AG10803 (cell line): ENCODE measurements at places on chromosomes 6 and 20.

GRCh38 chr6:18099511-18099910 is 23.0 kb downstream of the NHLRC1 start:
- no peak for DNase-seq

- no peak for DNase-seq
Measured at GRCh38 chr6:32809171-32809570, 7.6 kb downstream of the HLA-DOB start.

GRCh38 chr6:139545206-139546105 is 171.0 kb upstream of the CITED2 start:
- peak; percentile 57 for DNase-seq

GRCh38 chr20:44151621-44152416 is 35.2 kb downstream of the JPH2 start:
- DNase-seq: no peak

GRCh38 chr6:7542874-7543624 is 1.6 kb downstream of the DSP start:
- peak; percentile 78 for DNase-seq

DNA sequence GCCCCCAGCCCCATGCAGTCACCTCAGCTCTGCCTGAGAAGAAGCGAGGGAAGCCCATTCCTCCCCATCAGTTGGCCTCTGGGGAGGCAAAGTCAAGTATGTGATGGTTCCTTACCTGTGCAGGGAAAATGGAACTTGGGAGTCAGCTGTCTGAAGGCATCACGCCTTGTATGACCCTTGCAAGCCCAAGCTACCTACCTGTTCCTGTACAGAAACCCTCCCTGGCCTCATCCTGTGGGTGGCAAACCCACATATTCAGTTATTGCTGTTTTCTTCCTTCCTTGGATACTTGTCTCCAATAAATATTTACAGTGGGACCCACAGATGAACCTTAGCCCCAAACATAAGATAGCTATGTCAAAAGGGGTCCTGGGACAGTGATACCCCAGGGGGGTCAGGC is 92.2 kb upstream of the MLN start:
- no peak for DNase-seq

DNA sequence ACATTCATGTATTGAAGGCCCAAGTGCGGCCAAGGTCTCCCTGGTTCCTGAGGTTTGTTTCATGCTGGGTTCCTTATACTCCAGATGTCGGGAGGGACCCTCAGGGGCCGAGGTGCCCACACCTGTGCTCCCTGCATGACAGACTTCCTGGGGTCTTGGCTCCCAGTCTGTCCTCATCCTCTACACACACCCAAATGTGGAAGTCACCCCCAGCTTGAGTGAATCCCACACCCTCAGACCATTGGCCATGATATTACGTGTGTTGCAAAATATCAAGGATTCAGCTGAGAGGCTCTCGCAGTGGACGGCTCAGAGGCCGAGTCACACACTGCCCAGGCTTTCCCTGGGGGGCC is 82.2 kb upstream of the DUSP22 start:
- DNase-seq: no peak

DNA sequence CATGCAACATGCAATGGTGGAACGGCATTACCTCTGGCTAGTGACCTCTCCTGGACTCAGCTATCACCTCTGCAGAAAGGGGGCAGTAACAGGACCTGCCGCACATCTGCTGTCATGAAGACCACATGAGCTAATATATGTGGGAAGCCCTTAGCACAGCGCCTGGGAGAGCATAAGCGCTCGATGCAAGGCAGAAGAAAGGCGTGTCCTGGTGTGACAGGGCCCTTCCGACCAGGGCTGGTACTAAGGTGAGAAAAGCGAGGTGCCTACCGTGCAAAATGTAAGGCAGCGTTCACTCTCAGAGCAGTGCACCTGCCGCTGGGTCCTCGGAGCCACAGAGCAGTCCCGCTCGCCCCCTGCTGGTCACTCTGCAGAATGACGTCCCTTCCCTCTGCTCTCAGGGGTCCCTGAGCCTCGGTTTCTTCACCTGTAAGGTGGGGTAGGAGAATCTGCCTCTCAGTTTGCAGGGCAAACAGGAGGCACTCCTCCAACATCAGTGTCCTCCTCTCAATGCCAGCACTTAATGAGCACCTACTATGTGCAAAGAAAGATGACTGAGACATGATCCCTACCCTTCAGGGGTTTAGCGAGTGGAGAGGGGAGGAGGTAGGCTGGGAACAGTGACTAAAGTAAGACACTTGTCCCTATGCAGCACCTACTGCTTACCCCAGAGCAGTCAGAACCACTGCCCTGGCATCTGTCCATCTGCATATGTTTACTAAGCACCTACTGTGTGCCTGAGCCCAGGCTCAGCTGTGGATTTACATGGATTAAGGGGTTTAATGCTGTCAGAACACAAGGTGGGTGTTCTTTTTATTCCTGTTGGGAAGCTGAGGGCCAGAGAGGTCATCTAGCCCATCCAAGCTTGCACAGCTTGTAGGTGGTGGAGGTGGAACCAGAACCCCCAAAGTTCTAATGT is 41.1 kb upstream of the PTGIS start:
- no peak for DNase-seq

GRCh38 chr6:25254671-25255070 is 24.5 kb upstream of the CARMIL1 start:
- peak; percentile 58 for DNase-seq

GRCh38 chr20:63472862-63473390 is 471 bp upstream of the KCNQ2 start:
- DNase-seq: no peak

- no peak for DNase-seq
Measured at GRCh38 chr20:20241976-20242375, 125.9 kb upstream of the INSM1 start.

- no peak for DNase-seq
Measured at GRCh38 chr6:113735491-113735890, 121.7 kb upstream of the MARCKS start.

GRCh38 chr6:19999319-20000191 is 162.4 kb downstream of the ID4 start:
- no peak for DNase-seq

DNA sequence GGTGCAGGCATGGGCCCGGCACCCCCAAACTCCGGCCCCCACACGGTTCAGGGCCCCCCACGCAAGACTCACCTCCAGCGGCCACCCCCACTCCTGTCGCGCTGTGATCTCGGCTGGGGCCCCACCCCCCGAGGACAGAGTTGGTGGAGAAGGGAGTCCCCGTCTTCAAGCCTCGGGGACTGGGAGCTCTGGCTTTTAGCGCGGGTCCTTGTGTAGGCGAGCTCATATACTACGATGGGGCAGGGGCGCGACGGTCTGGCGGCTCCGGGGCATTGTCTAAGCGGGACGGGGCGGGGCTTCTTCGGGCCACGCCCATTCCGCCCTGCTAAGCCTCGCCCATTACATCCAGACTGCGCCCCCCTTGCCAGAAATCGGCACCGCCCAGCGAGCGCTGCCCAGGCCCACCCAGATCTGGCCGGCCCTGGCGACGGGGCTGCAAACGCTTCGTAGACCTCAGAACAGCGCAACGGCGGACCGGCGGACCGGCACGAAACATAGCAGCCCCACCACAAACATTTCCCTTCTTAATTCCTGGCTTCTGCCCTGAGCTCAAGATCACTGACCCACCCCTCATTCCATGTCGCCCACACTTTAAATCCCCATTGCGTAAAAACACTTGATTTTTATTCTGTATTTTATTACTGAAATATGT is 1.0 kb upstream of the DDAH2 start:
- peak; percentile 89 for DNase-seq

- no peak for DNase-seq
Measured at GRCh38 chr6:15709651-15710269, 46.9 kb upstream of the DTNBP1 start.

DNA sequence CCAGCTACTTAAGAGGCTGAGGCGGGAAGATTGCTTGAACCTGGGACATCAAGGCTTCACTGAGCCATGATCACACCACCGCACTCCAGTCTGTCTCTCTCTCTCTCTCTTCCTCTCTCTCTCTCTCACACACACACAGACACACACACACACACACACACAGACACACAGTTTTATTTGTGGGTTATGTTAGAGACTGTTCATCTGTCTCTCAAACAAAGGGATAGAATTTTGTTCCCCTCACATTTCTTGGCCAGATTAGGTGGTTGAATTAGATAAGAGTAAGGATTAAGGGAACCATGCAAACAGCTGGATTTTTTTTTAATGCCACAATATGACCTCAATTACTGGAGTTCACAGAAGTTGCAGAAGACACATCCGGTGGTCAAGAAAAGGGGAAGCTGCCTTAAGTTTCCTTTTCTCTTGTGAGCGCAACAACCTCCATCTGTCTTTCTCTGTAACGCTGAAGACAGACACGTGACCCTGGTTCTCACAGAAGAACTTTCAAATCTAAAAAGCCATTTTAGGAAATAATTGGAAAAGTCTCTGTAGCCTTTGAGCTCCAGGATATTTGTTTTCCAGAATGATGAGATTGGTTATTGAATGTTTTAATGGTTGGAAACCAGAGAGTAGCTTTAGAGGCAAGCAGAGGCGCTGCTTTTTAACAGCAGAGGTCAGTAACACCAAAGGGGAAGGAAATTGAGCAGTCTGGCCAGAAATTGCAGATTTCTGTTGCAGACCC is 32.9 kb upstream of the LGSN start:
- DNase-seq: peak; percentile 17

- DNase-seq: peak; percentile 68
Measured at GRCh38 chr6:149925974-149926777, 3.3 kb upstream of the RAET1G start.

DNA sequence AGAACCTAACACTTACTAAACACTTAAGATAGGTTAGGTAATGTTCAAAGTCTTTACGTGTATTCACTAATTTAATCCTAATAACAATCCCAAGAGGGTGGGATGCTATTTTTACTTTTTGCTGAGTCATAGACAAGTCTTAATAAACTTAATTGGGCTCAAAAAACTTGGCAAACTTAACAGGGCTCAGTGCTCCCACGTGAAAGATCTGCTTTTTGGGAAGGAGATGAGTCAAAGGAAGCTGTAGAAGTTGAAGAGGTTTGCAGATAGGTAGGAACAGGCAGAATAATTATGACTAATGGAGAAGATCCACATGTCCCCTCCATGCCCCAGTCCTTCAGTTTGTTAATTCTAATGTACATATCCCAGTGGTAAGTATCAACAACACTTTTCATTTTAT is 44.5 kb upstream of the STMND1 start:
- DNase-seq: peak; percentile 21

- DNase-seq: peak; percentile 82
Measured at GRCh38 chr6:44265007-44265721, at the start of gene NFKBIE. Gene NFKBIE (minus strand): TSS chr6:44265551. CDS start chr6:44265346, 205 bp downstream.

DNA sequence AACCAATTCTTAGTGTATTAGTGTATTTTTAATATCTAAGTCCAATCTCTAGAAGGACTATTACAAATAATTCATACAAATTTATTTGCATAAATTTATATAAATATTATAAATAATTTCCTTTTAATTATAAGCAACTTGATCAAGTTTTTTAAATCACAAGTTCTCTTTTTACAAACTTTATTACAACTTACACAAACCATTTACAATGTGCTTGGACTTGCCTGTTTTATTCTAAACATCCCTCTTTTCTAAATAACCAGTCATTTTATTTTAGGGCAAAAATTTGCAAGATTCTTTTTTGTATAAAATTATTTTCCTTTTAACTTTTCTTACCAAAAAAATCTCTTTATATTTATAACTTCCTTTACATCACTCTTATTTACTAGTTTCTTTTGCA is 83.5 kb upstream of the SYNCRIP start:
- DNase-seq: no peak

DNA sequence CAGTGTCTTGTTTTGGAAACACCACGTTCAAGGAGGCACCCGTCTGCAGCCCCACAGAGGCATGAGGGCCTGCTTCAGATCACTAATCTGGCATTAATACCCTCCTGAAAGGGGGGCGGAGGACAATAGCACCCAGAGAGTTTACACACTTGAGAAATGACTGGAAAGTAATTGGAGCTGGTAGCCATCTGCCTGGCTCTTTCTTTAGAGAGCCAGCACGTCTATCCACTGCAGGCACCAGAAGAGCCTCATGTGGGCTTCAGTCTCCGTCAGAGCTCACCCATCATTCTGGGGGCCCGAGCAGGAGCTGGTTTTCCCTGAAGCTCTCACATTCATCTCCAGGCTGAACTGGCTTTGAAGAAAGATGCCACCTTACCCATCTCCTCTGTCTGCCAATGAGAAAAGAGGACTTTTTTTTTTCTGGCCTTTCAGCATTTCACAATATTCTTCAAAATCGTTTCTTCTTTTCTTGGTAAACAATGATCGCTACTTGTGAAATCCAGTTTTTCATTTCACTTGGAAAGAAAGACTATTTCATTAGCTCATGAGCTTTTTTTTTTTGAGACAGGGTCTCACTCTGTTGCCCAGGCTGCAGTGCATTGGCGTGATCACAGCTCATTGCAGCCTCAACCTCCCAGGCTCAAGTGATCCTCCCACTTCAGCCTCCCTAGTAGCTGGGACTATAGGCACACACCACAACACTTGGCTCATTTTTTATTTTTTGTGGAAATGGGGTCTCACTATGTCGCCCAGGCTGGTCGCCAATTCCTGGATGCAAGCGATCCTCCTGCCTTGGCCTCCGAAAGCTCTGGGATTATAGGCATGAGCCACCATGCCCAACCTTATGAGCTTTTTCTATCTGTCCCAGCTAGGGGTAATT is 124.7 kb upstream of the ZNF217 start:
- DNase-seq: no peak

GRCh38 chr6:31884528-31885035 is 5.8 kb upstream of the SLC44A4 start:
- DNase-seq: no peak

DNA sequence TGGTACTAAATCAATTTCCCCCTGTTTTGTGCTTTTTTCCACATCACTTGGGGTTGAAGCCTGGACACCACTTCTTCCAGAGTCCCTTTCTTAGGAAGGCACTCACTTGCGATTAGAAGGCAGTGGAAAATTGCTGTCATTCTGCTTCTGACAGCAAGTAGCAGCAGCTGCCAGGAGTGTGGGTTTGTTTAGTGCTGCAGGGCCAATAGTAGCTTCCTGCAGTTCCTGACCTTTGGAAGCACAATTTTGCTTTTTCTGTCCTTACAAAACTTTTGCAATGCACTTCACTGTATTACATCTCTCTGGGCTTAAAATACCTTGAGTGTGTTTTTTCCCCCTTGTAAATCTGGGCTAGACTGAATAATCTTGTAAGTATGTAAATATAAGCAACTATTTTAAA is 12.5 kb upstream of the HLA-DRA start:
- DNase-seq: no peak

GRCh38 chr20:2749951-2750490 is 50.4 kb downstream of the CPXM1 start:
- DNase-seq: no peak
